ENCODE measurements at places on chromosomes 2 and 18. TPM values are rescaled to one million over a fixed set of nuclear protein-coding genes. Genes with fewer than 3 reads are reported as not detected.

The GALNT14 gene
- total RNA-seq, result 1.3 TPM

The FBXO41 gene
- 2.4 TPM for total RNA-seq

DNA sequence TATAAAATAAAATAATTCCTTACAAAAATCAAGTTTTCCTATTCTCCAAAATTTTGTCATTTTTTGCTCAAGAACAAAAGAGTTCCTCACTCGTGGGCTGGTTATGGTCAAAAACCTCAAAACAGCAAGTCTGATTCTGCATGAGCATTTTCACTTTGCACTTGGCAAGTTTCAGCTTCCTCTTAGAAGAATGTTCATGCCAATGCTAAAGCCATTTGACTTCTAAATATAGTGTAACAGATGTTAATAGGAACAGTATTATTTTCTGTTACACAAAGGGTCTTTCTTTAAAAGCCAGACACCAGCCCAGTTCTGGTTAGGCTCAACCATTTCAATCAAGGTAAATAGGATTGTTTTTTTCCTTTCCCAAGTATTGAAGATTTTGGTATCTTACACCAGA lies 261.3 kb upstream of the CCDC68 start:
- no peak for DNase-seq

GRCh38 chr2:167289651-167290410 lies 401.6 kb downstream of the XIRP2 start:
- no peak for DNase-seq

DNA sequence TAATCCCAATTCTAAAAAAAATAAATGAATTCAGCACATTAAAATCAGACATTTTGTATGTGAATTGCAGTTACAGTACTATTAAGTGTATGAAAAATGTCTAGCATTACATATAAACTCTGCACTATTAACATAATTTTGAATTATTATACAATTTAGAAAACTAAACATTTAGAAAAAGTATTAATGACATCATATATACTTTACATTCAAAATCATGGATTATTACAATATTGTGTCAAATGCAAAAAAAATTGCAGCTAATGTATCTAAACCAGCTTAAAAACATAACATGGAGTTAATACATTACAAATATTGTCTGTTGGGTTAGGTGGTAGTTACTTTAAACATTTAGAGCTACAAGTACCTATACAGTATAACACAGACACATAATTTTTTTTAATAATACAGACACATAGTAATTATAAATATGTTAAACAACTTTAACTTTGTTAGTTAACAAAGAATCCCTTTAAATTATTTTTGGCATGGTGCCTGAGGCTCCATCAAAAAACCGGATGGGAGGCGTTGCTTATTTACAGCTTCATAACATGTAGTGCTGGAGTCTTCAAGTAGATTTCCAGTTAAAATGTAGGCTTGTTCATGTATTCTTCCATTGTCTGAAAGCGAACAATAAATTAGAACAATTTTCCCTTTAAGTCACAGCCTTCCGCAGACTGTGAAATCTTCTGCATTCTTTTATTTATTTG lies 79.1 kb downstream of the AP1S3 start:
- DNase-seq, result no peak

Measured in heart left ventricle (tissue), 16 donors.